CD4-positive, alpha-beta T cell treated with Interferon alpha-2 for 1 hour (primary cell): ENCODE measurements at places on chromosomes 1 and 21.

GRCh38 chr1:118254491-118255425 is 69.7 kb upstream of the SPAG17 start:
- DNase-seq: no peak

DNA sequence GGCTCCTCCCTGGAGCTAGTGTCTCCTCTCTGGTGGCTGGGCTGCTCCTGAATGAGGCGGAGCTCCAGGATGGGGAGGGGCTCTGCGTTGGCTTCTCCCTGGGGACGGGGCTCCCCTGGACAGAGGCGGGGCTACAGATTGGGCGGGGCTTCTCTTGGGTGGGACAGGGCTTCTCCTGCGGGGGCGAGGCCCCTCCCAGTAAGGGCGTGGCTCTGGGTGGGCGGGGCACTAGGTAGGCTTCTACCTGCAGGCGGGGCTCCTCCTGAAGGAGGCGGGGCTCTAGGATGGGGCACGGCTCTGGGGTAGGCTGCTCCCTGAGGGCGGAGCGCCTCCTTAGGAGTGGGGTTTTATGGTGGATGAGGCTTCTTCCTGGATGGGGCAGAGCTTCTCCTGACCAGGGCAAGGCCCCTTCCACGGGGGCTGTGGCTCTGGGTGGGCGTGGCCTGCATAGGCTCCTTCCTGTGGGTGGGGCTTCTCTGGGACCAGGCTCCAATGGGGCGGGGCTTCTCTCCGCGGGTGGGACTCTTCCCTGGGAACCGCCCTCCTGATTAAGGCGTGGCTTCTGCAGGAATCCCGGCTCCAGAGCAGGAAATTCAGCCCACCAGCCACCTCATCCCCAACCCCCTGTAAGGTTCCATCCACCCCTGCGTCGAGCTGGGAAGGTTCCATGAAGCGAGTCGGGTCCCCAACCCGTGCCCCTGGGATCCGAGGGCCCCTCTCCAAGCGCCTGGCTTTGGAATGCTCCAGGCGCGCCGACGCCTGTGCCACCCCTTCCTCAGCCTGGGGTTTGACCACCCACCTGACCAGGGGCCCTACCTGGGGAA is 22.7 kb upstream of the ARF1 start:
- DNase-seq: peak; percentile 77

DNA sequence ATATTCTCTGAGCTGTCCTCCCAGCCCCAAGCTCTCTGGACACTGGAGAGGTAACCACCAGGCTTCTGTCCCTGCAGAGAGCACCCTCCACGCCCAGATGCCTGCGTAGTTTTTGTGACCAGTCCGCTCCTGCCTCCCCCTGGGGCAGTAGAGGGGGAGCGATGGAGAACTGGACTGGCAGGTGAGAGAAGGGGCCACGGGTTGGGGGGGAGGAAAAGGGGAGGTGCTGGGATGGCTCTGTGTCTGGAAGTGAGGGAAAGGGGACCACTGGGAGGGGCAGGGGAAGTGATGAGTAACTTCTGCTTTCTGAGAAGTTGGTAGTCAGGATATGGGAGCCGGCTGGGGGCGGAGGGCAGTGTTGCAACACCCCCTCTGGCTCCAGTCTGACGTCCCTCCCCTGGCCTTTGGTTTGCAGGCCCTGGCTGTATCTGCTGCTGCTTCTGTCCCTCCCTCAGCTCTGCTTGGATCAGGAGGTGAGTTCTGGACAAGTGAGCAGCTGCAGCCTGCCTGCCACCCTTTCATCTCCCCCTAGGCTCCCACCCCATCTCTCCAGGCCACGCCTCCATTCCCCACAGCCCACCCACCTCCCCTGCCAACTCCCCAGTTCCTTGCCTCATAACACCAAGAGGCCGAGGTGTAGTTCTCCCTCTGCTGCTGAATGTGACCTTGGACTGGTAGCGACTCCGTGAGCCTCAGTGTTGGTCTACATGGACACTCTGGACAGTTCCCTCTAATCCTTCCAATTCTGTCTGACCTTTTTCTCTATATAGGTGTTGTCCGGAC is 3.1 kb downstream of the ADAMTSL4 start:
- DNase-seq: peak; percentile 77

GRCh38 chr1:15206418-15207030 is 40.5 kb upstream of the FHAD1 start:
- no peak for DNase-seq

- DNase-seq: no peak
Observed at GRCh38 chr21:41837756-41838297, 41.3 kb downstream of the PRDM15 start.

- no peak for DNase-seq
Observed at GRCh38 chr1:203537806-203538464, 44.0 kb downstream of the OPTC start.

DNA sequence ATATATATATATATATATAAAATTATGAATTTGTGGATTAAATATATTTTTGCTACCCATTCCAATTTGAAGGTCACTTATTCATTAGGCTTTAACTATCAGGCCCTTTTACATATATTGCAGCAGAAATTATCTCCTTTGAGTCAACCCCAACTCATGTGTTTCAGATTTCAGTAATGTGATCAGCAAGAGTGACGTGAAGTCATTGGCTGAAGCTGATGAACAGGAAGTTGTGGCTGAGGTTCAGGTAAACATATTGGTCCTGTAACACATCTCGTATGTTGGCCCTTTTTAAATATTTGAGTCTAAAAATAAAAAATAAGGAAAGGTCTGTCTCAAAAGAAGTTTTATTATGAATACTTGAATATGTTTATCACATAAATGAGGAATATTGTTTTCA is 8.5 kb downstream of the VPS45 start:
- no peak for DNase-seq

GRCh38 chr21:40562242-40563002 is 284.5 kb downstream of the DSCAM start:
- no peak for DNase-seq

- no peak for DNase-seq
Observed at GRCh38 chr1:117638141-117638540, 32.3 kb downstream of the TENT5C start.

GRCh38 chr1:109034382-109034781 is 7.5 kb downstream of the WDR47 start:
- no peak for DNase-seq

DNA sequence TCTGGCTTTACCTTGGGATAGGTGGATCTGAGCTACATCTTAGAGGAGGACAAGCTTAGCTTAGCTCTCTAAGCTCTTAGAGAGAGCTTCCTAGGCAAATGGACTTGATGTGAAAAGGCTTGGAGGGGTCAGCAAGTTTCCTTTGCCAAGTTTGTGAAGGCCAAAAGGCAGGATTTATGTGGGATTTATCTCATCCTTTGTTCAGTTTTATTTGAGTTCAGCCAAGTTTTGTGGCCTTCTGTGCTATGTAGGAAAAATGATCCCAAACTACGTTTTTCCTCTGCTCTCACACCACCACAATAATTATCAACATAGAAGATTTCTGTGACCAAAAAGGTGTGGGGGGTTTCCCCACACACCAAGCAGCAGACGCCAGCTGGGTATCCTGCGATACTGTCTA is 26.0 kb upstream of the RNF11 start:
- no peak for DNase-seq

DNA sequence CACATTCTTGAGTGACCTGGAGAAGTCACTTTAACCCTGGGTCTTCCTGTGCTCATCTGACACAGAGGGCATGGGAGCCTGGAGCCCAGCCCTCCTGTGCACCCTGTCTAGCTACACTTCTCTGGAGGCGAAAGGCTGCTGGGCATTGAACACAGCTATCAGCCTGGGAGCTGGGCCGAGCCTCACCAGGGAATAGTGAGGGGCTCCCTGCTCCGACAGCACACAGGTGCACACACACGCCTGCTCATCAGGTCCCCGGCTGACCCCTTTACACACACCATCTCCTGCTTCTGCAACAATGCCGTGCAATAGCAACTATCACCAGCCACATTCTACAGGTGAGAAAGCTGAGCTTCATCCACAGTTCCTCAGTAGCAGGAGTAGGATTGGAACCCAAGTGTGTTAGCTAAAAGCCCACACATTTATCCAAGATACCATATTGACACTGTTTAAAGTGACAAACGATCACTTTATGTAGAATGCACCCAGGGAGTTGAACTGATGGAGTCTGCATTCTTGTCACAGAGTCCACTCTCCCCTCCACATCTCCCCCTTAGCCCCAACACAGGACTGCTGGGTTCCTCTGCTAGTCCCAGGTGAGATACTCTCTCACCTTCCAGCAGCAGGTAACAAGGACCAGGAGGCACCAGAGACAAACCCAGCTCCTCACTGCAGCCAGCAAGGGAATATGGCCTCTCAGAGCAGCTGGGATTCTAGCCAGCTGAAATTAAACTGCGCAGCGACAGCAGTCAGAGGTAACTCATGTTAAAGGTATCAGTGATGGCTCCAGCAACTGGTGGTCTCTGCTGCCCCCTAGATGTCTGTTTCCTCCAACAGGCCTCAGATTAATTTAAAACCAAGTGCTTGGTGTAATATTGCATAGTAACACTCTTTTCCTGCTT is 18.3 kb upstream of the CAPN8 start:
- DNase-seq: peak; percentile 64

DNA sequence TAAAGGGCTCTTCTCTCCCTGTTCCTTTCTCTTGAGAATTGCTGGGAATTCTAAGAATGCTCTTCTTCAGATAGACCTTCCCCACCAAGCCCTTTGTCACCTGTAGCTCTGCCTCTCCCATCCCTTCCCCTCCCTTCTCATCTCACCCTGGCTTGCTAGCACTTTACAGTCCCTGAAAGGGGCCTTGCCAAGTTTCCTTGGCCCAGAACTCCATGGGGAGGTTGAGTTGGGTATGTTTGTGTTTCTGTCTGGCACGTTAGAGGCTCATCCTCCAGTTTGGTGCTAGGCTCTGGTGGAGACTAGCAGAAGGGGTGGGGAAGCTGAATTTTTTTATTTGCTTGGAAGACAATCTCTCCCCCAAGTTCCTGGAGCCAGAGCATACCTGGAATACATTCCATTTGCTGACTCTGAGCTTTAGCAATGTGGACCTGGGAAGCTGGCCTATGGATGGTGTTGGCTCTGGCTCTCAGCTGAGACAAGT is 4.9 kb downstream of the CGN start:
- no peak for DNase-seq

- no peak for DNase-seq
Observed at GRCh38 chr1:94383966-94384408, 34.2 kb upstream of the ABCD3 start.

GRCh38 chr1:97827887-97828286 is 92.9 kb downstream of the DPYD start:
- DNase-seq: peak; percentile 2

- DNase-seq: peak; percentile 68
Observed at GRCh38 chr21:42513985-42514882, 582 bp downstream of the SLC37A1 start.

GRCh38 chr21:25687787-25688186 is 46.9 kb downstream of the ATP5PF start:
- no peak for DNase-seq

DNA sequence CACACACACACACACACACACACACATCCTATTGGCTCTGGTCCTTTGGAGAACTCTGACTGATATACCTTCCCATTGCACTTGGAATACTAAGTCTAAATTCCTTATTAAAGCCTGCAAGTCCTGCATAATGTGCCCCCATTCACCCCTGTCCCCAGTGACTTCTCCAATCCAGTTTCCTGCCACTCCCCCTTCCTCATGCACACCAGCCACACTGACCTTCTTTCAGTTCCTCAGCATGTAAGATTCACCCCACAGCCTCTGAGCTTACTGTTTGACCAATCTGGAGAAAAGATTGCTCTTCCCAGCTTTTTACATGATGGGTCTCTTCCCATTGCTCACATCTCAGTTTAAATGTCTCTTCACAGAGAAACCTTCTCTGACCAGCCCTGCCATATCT is 146.6 kb downstream of the TBX15 start:
- DNase-seq: no peak

DNA sequence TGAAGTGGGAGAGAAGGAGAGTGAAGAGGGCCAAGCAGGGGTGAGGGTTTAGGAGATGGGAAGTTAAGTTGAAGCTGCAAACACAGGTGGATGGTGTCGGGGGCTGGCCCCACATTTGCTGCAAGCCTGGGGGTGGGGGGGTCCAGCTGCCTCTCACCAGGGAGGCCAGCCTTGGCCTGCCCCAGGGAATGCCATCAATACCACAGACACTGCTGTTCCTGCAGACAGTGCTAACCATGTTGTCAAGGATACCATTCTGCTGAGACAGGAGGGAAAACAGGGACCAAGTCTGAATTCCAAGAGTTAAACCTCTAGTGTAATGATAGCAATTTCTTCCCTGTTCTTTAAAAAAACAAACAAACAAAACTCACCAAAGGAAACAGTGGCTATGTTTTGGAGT is 8.0 kb downstream of the MECR start:
- DNase-seq: no peak

DNA sequence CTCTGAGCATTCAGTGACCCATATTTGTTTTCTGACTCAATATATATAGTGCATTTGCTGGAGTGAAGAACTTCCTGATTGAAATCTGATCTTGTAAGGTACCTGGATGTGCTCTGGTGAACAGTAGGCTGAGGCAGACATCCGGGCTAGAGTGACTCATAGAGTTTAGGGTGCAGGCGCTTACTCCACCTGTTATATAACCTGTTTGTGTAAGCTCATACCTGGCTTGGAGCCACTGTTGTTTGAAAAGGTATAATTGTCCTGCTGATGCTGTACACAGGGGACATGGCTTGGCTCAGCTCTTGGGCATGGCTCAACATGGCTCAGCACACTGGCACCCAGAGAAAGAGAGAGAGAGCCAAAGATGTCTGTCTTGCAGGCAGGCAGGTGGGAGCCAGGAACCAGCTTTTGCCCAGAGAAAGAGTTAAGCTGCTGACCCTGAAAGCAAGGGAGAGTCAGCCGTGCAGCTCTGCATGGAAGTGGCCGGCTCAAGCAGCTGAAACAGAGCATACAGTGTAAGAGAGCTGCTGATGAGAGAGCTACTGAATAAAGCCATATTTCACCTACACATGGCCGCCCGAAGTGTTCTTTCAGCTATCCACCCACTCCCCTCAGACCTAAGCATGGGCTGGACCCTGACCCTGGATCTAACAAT is 43.2 kb downstream of the GJA5 start:
- DNase-seq: peak; percentile 46

- no peak for DNase-seq
Observed at GRCh38 chr1:209513226-209513625, 70.3 kb upstream of the CAMK1G start.

DNA sequence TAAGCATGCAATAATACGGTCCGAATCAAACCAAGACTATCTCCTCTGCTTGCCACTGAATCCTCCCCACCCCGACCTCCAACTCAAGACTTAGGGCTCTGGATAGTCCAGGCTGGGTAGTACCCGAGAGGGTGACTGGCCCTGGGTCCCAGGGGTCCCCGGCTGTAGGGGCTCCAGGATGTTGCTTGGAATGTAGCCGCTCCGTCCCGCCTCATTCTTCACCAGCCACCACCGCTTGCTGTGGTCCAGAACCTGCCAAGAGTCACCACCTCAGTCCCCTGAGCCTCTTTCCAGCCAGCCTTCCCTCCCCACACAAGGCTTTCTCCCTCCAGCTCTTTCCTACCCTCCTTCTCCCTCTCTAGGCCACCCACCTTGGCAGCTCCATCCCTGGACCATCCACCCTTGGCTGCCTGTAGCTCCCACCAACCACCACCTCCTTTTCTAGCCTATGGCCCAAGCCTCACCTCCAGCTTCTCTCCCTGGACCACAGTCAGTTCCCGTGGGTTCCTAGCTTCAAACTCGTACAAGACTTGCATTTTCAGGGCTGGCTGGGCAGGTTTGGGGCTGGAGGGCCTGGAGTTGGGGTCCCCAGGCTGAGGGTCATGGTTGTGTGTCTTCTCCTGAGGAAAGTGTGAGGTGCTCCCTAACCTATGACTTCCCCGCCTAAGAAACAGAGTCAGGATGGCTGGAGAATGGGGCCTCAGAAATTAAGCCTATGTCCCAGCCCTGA is 10.9 kb upstream of the GSTM3 start:
- DNase-seq: no peak

- no peak for DNase-seq
Observed at GRCh38 chr1:24743404-24744211, 1.6 kb upstream of the CLIC4 start.

GRCh38 chr1:6944434-6944833 is 159.2 kb downstream of the CAMTA1 start:
- DNase-seq: no peak
